ENCODE measurements at places on chromosomes 1 and 21. TPM values are rescaled to one million over a fixed set of nuclear protein-coding genes. Genes with fewer than 3 reads are reported as not detected.

Gene KRTAP24-1
- not detected for total RNA-seq

Gene TAS1R1
- total RNA-seq = not detected

Gene ARPC5
- 79.1 TPM for total RNA-seq

Gene TARDBP
- total RNA-seq = 156 TPM

Gene KLHDC8A
- not detected for total RNA-seq

Gene CACNA1S
- not detected for total RNA-seq

- peaks cover 7% of the 10 kb centered on the region for H3K4me1 ChIP-seq
- H3K36me3 ChIP-seq = peaks cover 3% of the 10 kb centered on the region
- DNase-seq = no peak
- no peak overlapping the region for H3K27ac ChIP-seq
- H3K4me3 ChIP-seq = no peak overlapping the region
Measured at GRCh38 chr1:39488793-39489566, 2.5 kb upstream of the BMP8A start.

GRCh38 chr1:212269306-212269705 lies 15.9 kb upstream of the PPP2R5A start:
- no peaks in the 10 kb centered on the region for H3K4me1 ChIP-seq
- H3K27me3 ChIP-seq = peaks cover 8% of the 10 kb centered on the region
- no peak overlapping the region for H3K4me3 ChIP-seq

- no peak overlapping the region for H3K4me3 ChIP-seq
- no peak overlapping the region for H3K27ac ChIP-seq
- H3K4me1 ChIP-seq = peaks cover 5% of the 10 kb centered on the region
- no peaks in the 10 kb centered on the region for H3K27me3 ChIP-seq
- H3K36me3 ChIP-seq = peaks cover 33% of the 10 kb centered on the region
Measured at GRCh38 chr1:12562955-12563576, 54.9 kb downstream of the DHRS3 start.

DNA sequence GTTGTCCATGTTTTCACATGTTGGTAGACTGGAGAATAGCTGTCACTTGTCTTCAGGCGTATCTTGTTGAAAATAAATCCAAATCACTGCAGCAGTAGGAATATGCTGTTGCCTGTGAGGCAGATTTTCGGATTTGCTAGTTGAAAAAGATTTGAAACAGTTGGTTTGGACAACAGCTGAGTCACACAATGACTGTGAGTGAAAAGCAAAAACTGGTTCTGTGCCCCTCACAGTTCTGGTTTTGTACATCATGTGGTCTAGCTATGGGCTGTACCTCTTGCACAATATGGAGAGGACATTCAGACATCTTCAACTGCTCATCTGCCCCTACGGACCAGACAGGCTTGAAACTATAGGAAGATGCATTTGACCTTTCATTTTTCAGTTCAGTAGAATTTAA lies 1.8 kb downstream of the ARF1 start:
- H3K27me3 ChIP-seq = no peaks in the 10 kb centered on the region
- H3K4me3 ChIP-seq = peak overlapping the region; percentile 91
- H3K36me3 ChIP-seq = peaks cover 18% of the 10 kb centered on the region
- DNase-seq = peak; percentile 40

DNA sequence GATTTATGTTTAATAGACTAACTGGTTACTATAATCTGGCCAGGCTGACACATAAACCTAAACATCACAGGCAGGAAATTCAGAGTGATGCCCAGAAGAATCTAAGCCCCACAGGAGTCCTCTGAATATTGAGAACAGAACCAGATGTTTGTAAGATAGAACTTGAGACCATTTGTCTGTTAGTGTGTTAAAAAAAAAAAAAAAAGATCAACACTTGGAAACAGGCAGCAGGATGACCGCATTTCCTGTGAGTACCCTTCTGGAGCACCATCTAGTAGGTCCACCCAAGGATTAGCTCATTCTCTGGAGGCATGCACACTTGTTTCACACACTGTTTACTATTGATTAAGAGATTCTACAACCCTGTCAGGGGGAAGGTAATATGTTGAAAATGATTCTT lies 111.4 kb upstream of the VANGL1 start:
- no peak for DNase-seq
- H3K27me3 ChIP-seq = peaks cover 8% of the 10 kb centered on the region
- no peaks in the 10 kb centered on the region for H3K36me3 ChIP-seq
- no peaks in the 10 kb centered on the region for H3K4me1 ChIP-seq
- H3K4me3 ChIP-seq = no peak overlapping the region

- no peaks in the 10 kb centered on the region for H3K36me3 ChIP-seq
- H3K4me3 ChIP-seq = no peak overlapping the region
- no peaks in the 10 kb centered on the region for H3K27me3 ChIP-seq
- DNase-seq = no peak
- H3K27ac ChIP-seq = no peak overlapping the region
Measured at GRCh38 chr1:181759481-181759880, 276.2 kb downstream of the CACNA1E start.

- H3K27ac ChIP-seq = no peak overlapping the region
- DNase-seq = no peak
- peaks cover 4% of the 10 kb centered on the region for H3K36me3 ChIP-seq
- no peak overlapping the region for H3K4me3 ChIP-seq
- H3K27me3 ChIP-seq = no peaks in the 10 kb centered on the region
Measured at GRCh38 chr1:90144820-90145219, 149.9 kb downstream of the ZNF326 start.

DNA sequence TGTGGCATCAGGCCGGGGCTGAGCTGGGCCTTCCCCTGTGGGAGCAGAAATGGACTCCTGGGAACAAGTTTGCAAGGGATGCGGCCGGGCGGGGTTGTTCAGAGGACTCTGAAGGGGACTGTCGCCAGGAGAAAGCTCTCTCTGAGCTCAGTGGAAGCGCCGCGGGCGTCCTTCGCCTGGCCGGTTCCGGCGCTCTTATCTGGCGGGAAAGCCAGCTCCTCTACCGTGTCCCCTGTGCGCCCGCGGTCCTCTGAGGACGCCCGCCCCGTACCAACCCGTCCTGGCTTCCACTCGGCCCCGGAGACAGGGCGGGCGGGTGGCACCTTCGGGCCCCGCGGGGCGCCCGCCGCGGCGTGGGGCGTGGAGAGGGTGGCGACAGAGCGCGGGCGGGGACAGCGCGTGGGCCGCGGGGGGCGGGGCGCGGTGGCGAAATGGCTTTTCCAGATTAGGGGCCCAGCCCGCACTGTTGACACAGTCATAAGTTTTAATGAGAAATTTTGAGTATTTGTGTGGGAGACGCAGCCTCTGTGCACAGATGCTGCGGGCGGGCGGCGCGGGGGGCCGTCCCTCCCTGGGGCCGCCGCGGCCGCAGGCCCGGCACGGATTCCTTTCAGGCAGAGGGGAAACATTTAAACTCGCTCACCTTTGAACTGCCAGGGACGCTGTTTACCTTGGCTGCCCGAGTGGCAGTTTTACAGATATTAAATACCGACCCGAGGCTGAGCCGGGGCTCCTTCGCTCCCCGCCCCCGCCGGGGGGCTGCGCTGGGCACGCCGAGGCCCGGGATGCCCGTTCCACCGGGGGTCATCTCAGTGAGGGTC lies 70.2 kb downstream of the FOXD2 start:
- H3K36me3 ChIP-seq = no peaks in the 10 kb centered on the region
- H3K4me3 ChIP-seq = no peak overlapping the region
- peaks cover 5% of the 10 kb centered on the region for H3K4me1 ChIP-seq
- peaks cover 81% of the 10 kb centered on the region for H3K27me3 ChIP-seq
- peak; percentile 42 for DNase-seq
- H3K27ac ChIP-seq = no peak overlapping the region

DNA sequence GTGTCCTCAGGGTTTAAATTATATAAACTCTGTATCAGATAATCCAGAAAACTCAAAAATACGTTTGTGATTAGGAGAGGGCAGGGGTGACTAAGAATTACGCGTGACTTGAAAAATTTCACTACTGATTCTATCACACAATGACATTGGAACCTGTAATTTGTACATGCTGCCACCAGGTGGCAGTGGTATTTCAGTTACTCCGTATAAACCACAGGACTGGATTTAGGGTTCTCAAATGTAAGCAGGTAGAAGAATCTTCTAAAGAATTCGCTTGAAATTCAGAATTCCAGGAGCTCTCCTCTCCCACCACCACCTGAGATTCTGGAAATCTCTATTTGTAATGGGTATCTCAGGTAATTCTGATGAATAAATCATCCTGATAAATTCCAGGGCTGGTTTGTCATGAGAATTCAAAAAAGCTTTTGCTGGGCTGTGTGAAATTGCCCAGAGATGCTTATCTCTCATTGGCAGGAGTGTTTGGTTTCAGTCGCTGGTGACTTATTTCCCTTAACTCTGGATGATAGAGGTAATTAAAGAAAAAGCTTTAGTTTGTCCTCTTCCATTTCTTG lies 1.7 kb upstream of the KRTAP7-1 start:
- peaks cover 4% of the 10 kb centered on the region for H3K27me3 ChIP-seq
- DNase-seq = peak; percentile 27
- H3K4me1 ChIP-seq = no peaks in the 10 kb centered on the region
- H3K27ac ChIP-seq = no peak overlapping the region

Data from activated T-cell treated with anti-CD3 and anti-CD28 coated beads, Interleukin-2, amount 50 U/mL, for 72 hours (primary cell).